Transverse colon (tissue), 4 donors: ENCODE measurements at places on chromosomes 4 and X. TPM values are rescaled to one million over a fixed set of nuclear protein-coding genes. Genes with fewer than 3 reads are reported as not detected.

GRCh38 chr4:134883831-134884449 is 682.4 kb upstream of the PABPC4L start:
- DNase-seq: no peak

DNA sequence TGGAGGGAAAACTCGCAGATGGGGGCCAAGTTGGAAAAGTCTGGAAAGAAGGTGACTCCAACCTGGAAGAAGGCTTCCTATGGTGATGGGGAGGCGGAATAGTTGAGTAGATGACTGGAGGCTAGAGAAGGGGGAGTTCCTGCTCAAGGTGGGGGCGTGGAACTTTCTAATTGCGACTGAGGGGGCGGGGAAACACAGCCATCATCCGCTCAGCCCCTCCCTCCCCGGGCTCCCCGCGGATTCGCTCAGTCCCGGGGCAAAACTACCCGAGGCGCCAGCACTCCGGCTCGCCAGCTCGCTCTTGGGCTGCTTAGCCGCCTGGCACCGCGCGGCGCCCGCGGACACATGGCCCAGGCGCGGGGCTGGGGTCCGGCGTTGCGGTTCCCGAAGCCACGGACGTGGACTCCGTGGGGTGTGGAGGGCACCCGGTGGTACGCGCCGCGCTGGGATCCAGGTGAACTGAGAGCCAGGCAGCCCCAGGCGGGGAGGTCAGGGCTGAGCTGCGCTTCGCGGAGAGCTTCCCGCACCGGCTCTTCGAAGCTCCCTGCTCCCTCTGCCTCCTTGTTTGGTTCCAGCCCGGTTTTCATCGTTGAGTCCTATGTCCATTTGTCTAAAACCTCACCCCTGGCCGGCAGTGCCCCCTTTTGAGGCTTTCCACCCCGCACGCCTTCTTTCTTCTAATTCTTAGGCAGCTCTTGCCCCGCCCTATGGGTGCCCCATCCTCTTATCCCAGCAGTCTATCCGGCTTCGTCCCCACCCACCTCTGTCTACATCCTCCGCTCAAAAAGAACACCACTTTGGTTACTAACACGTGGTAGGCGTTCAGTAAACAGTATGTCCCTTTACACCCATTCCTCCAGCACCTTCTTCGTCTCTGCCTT is 38.9 kb downstream of the STARD8 start:
- DNase-seq: peak; percentile 29

- no peak for DNase-seq
Measured at GRCh38 chr4:175106301-175106700, 188.1 kb downstream of the ADAM29 start.

GRCh38 chr4:70654605-70655011 is 11.7 kb downstream of the JCHAIN start:
- DNase-seq: no peak

DNA sequence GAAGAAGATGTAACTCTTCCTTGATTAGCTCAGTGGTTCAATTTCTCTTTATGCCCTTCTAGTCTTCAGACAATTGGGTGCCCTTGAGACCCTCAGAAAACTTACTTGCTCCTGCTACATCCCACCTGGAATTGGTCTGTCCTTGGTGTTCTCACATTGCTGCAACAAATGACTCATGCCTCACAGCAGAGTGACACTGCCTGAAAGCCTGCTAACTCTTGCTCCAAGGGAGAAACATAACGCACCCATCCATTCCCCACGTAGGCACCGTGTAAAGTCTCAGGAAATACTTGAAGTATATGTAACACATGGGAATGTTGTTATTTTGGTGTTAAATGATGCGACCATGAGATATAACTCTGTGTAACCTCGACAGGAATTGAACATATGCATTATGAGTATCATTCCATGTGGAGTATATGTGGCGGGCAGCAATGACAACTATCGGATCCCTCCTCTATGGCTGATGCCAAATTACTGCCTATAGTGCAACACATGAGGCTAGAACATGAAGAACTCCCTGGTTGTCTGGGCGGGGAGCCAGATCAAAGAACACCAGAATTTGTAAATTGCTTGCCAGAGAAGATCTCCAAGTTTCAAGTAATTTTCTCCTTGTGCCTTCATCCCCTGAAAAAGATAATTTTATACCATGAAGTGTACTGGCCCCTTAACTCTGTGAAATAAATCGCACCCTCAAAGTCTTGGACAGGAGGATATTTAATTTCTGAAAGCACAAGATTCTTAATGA is 231.3 kb upstream of the STK26 start:
- no peak for DNase-seq

DNA sequence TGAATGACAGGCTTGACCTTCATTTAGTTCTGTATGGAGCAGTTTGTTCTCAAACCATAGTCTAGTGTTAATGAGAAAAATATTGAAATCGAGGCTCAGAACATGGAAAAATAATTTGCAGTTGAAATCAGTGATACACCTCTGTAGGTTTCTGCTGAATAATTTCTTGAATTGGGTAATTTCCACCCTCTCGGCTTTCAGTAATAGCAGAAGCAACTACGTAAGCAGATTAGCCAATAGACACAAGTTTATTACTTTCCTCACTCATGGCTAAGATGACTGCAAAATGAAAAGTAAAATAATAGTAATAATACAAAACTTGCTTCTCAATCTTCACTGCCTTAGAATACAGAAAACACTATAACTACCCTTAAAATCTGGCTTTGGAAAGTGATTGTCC is 46.0 kb downstream of the USP38 start:
- no peak for DNase-seq

GRCh38 chr4:153616006-153616555 is 68.0 kb upstream of the TLR2 start:
- no peak for DNase-seq

DNA sequence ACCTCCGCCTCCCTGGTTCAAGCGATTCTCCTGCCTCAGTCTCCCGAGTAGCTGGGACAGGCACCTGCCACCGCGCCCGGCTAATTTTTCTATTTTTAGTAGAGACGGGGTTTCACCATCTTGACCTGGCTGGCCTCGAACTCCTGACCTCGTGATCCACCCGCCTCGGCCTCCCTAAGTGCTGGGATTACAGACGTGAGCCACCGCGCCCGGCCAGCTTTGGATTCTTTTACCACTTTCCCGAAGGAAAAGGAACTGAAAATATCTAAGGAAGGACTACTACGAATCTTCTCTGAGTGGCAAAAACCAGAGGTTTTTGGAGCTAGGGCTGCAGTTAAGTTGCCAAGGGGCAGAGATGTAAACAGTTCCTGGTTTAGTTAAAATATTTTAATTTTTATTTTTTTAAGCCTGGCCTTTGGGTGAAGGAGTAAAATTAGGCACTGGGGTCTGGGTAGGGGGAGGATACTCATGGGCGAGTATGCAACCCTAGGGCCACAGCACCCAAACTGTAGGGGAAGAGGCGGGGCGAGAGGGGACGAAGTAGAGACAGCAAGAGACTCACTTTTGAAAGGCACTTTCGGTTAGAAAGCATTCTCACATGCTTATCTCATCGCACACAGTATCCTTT is 525 bp upstream of the CISD2 start:
- DNase-seq: peak; percentile 13

- DNase-seq: no peak
Measured at GRCh38 chr4:27779827-27780226, 919.2 kb downstream of the STIM2 start.

DNA sequence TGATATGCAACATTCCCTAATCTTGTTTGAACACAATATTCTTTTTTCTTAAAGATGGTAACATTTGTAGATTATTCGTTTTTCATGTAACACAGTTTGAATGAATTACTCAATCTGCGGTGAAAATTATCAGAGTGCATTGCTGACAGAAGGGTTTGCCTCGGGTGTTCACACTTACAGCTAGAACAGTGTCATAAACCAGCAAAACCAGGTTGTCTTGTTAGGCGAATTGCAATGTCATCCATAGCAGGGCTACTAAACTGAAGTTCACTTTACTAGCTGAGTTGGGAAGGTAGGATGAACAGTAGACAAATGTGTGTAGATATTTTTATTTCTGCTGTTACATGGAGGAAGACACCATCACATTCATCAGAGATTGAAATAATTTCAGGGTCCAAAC is 98.9 kb downstream of the SLC39A8 start:
- no peak for DNase-seq

DNA sequence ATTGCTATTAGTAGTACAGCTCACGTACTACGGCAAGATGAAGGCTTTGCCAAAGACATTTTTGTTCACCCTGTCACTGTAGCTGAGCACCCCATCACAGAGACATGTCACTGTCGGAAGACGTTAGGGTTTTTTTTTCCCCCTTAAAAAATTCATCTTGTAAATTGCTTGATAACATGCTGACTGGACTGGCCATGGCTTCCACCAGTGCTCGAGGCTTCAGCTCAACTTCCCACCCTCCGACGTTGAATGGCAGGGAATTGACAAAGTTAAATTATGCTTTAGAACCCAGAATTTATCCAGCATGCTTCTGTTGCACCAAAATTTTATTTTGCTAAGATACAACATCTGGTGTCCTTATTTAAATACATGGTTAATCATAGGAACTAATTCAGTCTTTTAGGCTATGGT is 707 bp upstream of the OTUD4 start:
- no peak for DNase-seq

DNA sequence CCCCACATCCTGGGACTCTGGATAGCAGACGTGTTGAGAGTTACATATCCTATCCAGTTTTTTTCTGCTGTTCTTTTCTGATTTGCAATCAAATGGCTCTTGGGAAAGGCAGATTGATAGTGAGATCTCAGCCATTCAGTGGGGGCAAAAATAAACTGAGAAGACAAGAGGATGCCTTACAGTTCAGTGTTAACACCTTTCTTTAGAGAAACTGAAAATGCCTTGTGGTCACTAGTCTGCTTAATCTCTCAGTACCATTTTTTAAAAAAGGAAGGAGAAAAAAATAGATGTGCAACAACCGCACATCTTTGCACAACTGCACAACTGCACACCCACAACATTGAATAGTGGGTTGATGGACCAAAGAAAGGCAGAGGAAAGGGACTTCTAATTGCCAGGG is 109.3 kb downstream of the ARHGEF9 start:
- DNase-seq: no peak

- no peak for DNase-seq
Measured at GRCh38 chr4:107348188-107349050, 312.3 kb upstream of the DKK2 start.

GRCh38 chr4:6221851-6222760 is 21.8 kb upstream of the JAKMIP1 start:
- peak; percentile 16 for DNase-seq

DNA sequence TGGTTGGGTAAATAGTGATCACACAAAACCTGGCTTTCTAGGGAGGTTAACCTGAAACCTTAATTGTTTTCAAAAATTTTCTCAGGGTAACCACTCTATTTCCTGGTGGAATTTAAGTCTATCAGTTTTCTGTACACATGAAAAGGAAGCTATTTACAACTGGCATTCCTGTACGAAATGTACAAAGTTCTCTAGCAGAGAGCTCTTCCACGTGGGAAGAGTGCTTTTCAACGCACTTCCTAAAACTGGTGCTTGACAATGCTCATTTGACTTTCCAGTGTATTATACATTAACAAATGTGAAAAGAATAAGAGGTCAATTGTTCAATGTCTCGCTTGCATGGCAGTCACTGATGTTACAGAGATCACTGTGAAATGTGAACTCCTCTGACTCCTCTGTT is 2.8 kb upstream of the SOD3 start:
- no peak for DNase-seq

GRCh38 chr4:7778510-7779431 is 160.9 kb downstream of the AFAP1 start:
- no peak for DNase-seq

- DNase-seq: no peak
Measured at GRCh38 chrX:79413963-79414362, 46.8 kb upstream of the ITM2A start.

GRCh38 chrX:107603429-107604159 is 24.7 kb upstream of the PRPS1 start:
- no peak for DNase-seq

DNA sequence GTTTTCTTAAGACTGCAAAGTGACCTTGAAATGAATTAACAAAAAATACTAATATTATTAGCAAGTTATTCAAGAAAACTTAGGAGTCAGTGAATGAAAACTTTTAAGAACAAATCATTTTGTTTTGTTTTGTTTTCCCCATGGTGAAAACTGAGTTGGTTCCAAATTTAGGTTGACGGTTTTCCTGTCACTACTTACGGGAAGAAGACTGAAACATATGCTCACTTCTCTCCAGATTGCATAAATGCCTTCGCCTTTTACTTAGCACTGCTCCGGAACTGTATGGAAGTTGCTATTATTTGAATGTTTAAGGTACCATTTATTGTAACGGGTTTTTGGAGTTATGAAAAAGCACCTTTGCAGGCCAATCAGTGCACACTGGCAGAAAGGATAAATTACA is 42.8 kb downstream of the DOCK11 start:
- no peak for DNase-seq

- DNase-seq: no peak
Measured at GRCh38 chr4:74317616-74318246, 9.5 kb downstream of the EPGN start.

- DNase-seq: peak; percentile 18
Measured at GRCh38 chr4:73341454-73341853, 62.6 kb upstream of the ALB start.

DNA sequence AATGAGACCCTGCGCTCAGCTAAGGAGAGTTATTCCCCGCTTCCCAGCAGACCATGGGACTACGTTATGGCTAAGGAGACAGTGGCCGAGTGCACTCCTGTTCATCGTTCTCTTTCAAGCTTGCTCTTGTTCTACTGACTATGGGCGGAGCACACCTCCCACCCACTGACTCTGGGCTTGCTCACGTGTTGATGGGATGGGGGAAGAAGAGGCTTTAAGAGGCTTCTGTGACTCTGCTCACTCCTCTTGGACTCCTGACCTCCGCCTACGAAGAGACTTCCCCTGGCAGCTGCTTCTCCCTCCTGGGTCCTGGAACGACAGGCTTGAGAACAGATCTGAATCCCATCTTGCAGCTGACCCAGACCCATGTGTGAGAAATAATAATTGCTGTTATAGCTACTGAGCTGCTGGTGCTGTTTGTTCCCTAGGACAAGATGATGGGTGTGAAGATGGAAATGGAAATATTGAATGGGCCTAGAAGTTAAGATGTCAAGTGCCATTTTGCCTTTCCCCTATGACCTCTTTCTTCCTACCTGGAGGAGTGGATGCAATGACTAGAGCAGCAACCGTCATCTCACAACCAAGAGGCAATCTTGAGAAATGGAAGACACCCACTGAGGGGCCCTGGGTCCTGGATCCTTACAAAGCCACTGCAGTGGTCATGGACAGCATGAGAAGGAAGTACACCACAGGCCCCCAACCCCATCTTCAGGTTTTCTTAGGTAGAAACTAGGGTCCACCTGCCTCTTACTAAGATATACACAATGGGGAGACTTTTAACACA is 38.7 kb upstream of the IRAK1 start:
- no peak for DNase-seq

GAGE12H gene
- total RNA-seq: not detected

PNMA6A gene
- total RNA-seq: not detected

REPS2 gene
- 37.0 TPM for total RNA-seq

MAGED4B gene
- total RNA-seq: 2.9 TPM

EGFL6 gene
- total RNA-seq: not detected

TMPRSS11F gene
- not detected for total RNA-seq

CFAP299 gene
- not detected for total RNA-seq

SMIM43 gene
- 0.27 TPM for total RNA-seq

PROM1 gene
- 170 TPM for total RNA-seq

GAB3 gene
- total RNA-seq: 0.37 TPM
